Glutamatergic neuron (in vitro differentiated cells): ENCODE measurements at places on chromosomes 7 and 10. TPM values are rescaled to one million over a fixed set of nuclear protein-coding genes. Genes with fewer than 3 reads are reported as not detected.
A peak's percentile ranks its signal among the peaks of the same experiment; 100 is the strongest.

GPR37 gene
- total RNA-seq: 6.3 TPM

SPRN gene
- total RNA-seq: 2.0 TPM

GRCh38 chr7:155803418-155804376 lies 8.6 kb downstream of the SHH start:
- no peaks in the 10 kb centered on the region for H3K4me1 ChIP-seq
- H3K36me3 ChIP-seq: no peaks in the 10 kb centered on the region
- H3K27ac ChIP-seq: no peak overlapping the region
- H3K4me3 ChIP-seq: peak overlapping the region; percentile 88

GRCh38 chr7:128278366-128278765 lies 37.3 kb downstream of the LEP start:
- peaks cover 4% of the 10 kb centered on the region for H3K4me1 ChIP-seq
- H3K36me3 ChIP-seq: peaks cover 13% of the 10 kb centered on the region
- DNase-seq: no peak
- H3K27me3 ChIP-seq: peaks cover 12% of the 10 kb centered on the region
- no peak overlapping the region for H3K27ac ChIP-seq
- no peak overlapping the region for H3K4me3 ChIP-seq

- H3K4me3 ChIP-seq: no peak overlapping the region
- no peaks in the 10 kb centered on the region for H3K36me3 ChIP-seq
- no peaks in the 10 kb centered on the region for H3K4me1 ChIP-seq
These were observed 402.9 kb downstream of the PHF14 start for GRCh38 chr7:11376529-11376928.

- no peaks in the 10 kb centered on the region for H3K27me3 ChIP-seq
- H3K36me3 ChIP-seq: no peaks in the 10 kb centered on the region
- H3K4me3 ChIP-seq: no peak overlapping the region
- no peak overlapping the region for H3K27ac ChIP-seq
- no peak for DNase-seq
These were observed 184.4 kb downstream of the MDFIC start for GRCh38 chr7:115106316-115106715.

GRCh38 chr7:130419658-130420057 lies 21.2 kb downstream of the CEP41 start:
- H3K27ac ChIP-seq: no peak overlapping the region
- no peaks in the 10 kb centered on the region for H3K27me3 ChIP-seq
- no peak overlapping the region for H3K4me3 ChIP-seq
- DNase-seq: no peak
- H3K36me3 ChIP-seq: no peaks in the 10 kb centered on the region
- peaks cover 14% of the 10 kb centered on the region for H3K4me1 ChIP-seq

- H3K4me3 ChIP-seq: no peak overlapping the region
- no peak overlapping the region for H3K27ac ChIP-seq
- peak; percentile 50 for DNase-seq
These were observed 47.5 kb upstream of the ADGRA1 start for GRCh38 chr10:133040198-133040597.
